Prostate gland (tissue), 2 donors: ENCODE measurements at places on chromosomes 1 and 21.

DNA sequence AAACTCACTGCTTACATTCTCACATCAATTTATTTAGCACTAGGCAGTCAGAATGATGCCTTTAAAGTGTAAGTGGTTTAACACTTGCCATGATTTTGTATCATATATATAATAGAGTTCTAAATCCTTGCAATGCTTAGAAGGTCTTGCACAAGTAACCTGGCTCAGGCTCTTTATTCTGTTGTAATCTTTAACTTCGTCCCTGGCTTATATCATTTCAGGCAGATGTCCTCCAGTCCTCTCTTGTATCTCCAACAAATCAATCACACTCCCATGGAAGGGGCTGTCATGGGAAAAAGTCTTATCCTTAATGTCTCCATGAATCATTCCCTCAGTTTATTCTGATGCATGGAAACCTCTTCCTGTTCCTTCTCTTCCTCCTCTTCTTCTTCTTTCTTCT lies 841.6 kb upstream of the B3GALT2 start:
- DNase-seq, result no peak

GRCh38 chr1:84143796-84144565 lies at the start of gene PRKACB:
PRKACB (plus strand) TSS chr1:84144271; CDS start chr1:84144362, 91 bp downstream.
- no peak for DNase-seq

- DNase-seq, result no peak
Observed at GRCh38 chr1:66258404-66259105, 275.4 kb upstream of the SGIP1 start.

- DNase-seq, result no peak
Observed at GRCh38 chr1:1402072-1402900, 3.2 kb upstream of the CCNL2 start.

DNA sequence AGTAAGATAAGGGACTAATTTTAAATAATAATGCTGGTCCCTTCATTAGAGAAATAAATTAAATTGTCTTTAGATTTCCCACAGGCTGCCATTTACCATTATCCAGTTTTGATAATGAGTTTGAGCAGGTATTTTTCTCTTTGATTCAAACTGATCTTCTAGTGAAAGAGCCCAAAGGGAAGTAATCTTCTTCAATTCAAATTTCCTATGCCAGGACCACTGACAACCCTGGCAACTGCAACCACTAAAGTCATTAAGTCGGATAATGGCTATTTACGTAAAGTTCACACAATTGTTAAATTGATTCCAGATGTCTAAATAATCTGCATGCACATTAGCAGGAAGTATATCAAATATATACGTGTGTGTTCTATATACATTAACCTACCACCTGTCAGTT lies 399.3 kb downstream of the PTPRC start:
- no peak for DNase-seq

- no peak for DNase-seq
Observed at GRCh38 chr1:193856261-193856660, 669.8 kb upstream of the B3GALT2 start.

- no peak for DNase-seq
Observed at GRCh38 chr21:26136671-26137070, 33.9 kb downstream of the APP start.

GRCh38 chr1:248918131-248918530 lies 12.1 kb downstream of the PGBD2 start:
- DNase-seq, result no peak

GRCh38 chr1:171403393-171403792 lies 81.9 kb upstream of the PRRC2C start:
- DNase-seq, result no peak

- no peak for DNase-seq
Observed at GRCh38 chr1:192654591-192655251, 18.8 kb downstream of the RGS13 start.

DNA sequence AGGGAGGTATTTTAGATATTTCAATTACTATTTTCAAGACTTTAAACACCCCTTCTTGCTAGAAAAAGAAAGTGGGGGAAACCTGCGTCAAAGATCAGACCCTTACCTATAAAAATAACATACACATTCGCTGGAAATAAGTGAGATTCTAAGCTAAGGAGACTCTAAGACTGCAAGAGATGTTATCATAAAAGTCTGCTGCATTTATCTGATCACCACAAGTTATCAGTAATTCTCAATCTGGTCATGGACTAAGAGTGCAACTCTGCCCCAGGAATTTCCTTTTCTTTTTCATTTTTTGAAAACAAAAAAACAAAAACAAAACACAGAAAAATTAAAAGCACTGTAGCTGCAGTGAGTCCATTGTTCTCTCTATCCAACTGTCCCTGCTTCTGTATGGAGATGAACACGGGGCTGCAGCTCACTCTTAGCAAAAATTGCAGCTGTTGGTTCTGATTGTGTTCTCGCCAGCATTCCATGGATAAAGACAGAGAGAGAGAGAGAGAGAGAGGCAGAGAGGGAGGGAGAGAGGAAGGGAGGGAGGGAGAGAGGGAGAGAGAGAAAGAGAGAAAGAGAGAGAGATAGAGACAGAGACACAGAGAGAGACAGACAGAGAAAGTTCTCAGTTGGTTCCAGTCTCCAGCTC lies 14.1 kb downstream of the XKR8 start:
- no peak for DNase-seq

- DNase-seq, result no peak
Observed at GRCh38 chr21:26179501-26179900, 8.9 kb upstream of the APP start.

GRCh38 chr1:168631671-168632400 lies 55.4 kb downstream of the XCL1 start:
- DNase-seq, result no peak

DNA sequence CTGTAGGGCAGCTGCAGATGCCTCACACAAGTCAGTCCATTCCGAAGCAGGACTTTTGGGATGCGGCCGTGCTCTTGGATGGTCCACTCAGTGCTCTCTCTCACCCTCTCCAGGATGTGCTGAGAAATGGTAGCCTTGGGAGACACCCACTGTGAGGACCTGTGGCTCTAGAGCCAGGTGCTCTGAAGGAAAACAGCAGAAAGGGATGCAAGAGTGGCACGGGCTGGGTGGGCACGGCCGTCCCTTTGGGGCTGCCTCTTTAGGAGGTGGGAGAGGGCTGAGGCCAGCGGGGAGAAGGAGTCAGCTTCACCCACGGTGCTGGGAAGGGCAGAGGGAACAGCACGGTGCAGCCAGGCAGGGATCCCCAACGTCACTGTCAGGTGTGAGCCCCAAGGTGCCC lies 106.1 kb downstream of the RIPK4 start:
- DNase-seq, result no peak

GRCh38 chr1:18419845-18420184 lies 60.9 kb upstream of the KLHDC7A start:
- DNase-seq, result no peak

- DNase-seq, result no peak
Observed at GRCh38 chr1:35881850-35882273, 1.1 kb upstream of the AGO1 start.

GRCh38 chr1:162823771-162824525 lies 33.4 kb downstream of the HSD17B7 start:
- no peak for DNase-seq

DNA sequence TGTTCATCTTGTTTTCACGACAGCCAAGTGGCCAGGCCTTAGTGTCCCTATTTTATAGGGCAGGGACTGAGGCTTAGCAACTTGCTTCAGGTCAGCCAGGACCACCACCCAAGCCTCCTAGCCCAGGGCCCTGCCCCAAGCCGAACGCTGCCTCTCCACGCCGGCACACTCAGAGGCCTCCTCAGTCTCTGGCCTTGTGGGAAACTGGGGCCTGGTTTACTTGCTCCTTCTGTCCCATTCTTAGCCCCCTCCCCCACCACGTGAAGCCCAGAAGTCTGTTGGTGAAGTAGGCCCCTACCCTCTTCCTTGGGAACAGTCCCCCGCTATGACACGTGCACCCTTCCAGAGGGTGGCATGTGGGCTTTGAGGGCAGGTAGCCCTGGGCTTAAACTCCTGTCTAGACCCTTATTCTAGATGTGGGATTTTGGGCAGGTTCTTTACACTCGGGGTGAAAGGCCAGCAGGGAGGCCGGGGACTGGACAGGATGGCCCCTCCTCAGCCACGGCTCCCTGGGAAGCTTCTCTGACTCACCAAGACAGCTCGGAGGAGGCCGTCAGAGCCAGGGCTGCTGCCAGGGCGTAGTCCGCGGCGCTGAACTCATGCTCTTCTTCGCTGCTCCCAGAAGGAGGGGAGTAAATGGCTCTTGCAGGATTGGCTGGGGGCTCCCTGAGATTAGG lies 4.3 kb downstream of the MYOM3 start:
- DNase-seq, result no peak

GRCh38 chr1:161196111-161196510 lies 2.7 kb downstream of the ADAMTS4 start:
- no peak for DNase-seq

GRCh38 chr1:206922524-206922923 lies 783 bp upstream of the FCMR start:
- DNase-seq, result no peak

GRCh38 chr1:151994956-151995355 lies 1.3 kb upstream of the S100A10 start:
- DNase-seq, result no peak

GRCh38 chr1:173409613-173410012 lies 67.5 kb upstream of the PRDX6 start:
- no peak for DNase-seq

- no peak for DNase-seq
Observed at GRCh38 chr1:31875636-31876236, 59.9 kb upstream of the SPOCD1 start.

- DNase-seq, result no peak
Observed at GRCh38 chr1:20405051-20405754, 80.8 kb downstream of the CAMK2N1 start.

DNA sequence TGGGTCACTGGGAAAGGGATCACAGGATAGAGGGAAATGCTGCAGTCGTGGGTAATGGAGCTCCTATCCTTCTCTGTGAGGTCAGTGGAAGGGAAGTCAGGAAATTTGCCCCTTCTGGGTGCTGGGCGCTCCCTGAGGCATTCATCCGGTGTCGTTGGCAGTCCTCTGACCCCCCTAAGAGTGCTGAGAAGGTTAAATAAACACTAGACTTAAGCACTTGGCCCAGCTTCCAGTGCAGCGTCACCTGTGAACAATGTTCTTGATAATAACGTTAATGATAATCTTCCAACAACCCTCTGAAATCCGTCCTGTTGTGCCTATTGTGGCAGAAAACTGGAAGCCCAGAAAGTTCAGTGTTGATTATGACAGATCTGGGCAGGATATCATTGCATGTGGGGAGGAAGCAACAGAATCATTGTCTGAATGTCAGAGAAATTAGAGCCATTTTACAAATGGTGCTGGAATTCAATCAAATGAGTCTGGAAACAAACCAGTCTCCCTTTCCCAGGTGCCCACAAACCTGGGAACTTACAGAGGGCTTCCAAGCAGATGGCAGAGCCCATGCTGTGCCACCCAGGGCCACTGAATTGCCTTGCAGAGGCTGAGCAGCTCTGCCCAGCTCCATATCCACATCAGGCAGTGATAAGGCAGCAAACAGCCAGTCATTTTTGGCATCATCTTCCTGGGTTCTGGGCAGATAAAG lies 216.8 kb downstream of the KAZN start:
- DNase-seq, result no peak

DNA sequence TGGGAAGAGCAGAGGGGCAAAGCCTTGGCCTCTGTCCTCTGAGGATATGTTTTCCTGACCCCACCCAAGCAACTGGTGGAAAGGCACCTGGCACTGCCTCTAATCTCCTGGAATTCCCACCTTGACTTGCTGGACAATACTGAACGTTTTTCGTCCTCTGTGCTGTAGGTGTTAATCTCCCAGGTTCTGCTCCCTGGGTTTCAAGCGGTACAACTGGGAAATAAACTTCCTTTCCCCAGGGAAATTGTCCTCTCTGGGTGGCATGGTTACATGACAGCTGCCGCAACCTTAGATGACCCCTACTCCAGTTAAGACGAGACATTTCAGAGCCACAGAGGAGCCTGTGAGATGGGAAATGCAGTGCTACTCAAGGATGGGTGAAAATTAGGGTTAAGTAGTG lies 57.3 kb upstream of the BCAR3 start:
- no peak for DNase-seq

GRCh38 chr1:153957744-153958110 lies 685 bp downstream of the CRTC2 start:
- no peak for DNase-seq

DNA sequence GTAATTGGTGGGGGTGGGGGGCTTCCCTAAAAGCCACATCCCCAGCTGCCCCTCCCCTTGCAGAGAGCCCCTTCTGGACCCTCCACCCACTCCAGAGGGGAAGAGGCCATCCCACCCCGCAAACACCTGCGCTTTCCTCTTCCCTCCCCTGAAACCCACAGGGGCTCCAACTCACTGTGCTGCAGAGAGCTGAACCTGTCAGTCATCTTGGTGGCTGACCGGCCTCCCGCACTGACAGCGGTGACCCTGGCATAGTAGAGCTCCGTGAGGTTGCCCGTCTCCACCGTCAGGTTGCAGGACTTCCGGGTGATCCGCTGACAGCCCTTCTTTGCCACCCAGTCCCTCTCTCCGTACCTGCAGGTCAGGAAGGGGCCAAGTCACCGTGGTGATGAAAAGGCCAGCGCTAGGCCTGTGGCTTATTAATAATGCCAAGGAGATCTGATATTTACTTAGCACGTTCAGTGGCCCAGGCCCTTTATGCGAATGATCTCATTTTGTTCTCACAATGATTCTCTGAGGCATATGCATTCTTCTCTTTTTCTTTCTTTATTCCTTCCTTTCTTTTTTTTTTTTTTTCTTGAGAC lies 5.9 kb downstream of the IL22RA1 start:
- DNase-seq, result no peak

DNA sequence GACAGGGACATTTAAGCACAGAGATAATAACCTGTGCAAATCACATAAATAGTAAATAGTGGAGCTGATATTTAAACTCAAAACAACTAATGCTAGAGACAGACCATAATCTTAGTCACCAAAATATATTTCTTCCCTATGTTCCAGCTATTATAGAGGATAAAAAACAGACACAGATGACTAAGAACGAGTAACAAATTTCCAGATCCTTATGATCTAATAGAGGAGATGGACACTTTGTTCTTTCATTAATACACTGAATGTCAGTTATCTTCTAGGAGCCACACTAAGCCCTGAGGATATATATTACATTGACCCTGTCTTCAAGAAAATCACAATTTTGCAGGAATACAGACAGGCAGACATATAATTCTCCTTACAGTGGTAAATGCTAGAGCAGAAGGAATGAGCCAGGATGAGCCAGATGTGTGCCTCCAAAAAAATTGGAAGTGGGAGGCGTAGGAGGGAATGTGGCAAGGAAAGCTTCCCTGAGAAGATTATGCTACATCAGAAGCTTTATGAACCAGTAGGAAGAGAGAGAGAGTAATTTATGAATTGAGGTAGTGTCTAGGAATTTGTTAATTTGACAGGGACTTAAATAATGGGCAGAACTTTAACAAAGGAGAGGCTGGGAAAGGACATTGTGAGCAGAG lies 395.4 kb upstream of the BEND5 start:
- DNase-seq, result no peak

DNA sequence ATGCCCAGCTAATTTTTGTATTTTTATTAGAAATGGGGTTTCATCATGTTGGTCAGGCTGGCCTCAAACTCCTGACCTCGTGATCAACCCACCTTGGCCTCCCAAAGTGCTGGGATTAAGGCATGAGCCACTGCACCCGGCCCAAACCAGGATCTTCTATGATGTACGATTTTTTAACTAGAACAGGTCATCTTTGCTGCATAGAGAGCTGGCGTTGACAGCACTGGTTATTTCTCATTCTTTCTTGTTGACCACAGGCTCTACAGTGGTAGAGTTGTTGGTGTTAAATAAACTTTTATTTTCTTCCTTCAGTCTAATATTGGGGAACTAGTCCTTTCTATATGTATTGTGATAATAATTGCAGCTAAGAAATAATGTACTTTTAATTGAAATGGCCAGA lies 3.8 kb upstream of the MAB21L3 start:
- no peak for DNase-seq

- no peak for DNase-seq
Observed at GRCh38 chr1:200233393-200233792, 176.4 kb downstream of the ZNF281 start.
